Central memory CD4-positive, alpha-beta T cell (primary cell): ENCODE measurements at places on chromosomes 4 and X.

DNA sequence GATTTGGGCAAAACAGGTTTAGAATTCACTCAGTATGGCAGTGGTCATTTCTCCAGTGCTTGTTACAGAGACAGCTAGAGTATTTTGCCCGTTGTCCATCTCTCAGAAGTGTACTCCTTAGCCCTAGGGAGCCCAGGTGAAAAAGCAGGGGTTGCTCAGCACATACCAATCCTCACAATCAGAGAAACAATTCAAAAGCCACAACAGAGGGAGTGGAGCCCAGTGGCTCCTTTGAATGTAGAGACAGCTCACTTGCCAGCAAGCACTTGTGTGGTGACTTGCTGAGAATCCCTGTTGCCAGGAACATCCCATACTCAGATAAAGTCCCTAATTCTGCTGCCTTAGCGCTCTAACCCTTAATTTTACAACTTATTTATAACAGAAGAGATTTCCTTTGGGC lies 1488.3 kb downstream of the RPA4 start:
- no peak for DNase-seq

DNA sequence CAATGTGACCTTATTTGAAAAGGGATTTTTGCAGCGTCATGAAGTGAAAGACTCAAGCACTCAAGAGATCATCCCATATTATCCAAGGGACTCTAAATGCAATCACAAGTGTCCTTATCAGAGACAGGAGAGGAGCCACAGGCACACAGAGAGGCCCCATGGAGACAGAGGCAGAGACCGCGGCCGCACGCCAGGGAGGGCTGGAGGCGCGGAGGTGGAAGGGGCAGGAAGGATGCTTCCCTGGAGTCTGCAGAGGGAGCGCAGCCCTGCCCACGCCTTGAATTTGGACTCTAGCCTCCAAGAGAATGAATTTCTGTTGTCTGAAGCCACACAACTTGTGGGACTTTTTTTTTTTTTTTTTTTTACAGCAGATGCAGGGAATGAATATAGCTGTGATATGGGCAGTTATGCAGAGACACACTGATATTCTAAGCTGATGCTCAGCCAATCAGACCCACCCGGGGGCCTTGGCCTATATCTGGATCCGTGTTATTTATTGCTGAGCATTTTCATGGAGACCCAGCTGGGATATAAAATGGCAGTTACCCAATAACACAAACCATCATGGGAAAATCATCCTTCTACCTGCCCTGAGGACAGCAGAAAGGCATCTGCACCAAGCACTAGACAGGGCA lies 244.8 kb upstream of the PSAPL1 start:
- no peak for DNase-seq

GRCh38 chrX:136765821-136766356 lies 14.8 kb downstream of the ARHGEF6 start:
- DNase-seq = no peak

GRCh38 chrX:3697220-3697684 lies 16.2 kb downstream of the PRKX start:
- DNase-seq = no peak

DNA sequence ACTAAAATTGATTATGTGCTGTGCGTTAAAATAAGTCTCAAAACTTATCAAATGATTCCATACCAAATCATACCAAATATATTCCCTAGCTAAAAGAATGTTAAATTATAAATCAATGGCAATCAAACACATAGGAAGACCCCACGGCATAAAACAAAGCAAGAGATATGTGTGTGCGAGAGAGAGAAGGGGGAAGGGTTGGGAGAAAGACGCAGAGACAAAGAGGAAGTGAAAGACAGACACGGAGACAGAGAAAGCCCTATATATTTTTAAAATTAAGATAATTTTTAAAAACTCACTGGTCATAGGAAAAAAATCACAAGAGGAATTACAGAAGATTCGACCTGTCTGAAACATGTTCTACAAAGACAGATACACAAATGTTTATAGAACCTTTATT lies 371.4 kb downstream of the NLGN4X start:
- no peak for DNase-seq

DNA sequence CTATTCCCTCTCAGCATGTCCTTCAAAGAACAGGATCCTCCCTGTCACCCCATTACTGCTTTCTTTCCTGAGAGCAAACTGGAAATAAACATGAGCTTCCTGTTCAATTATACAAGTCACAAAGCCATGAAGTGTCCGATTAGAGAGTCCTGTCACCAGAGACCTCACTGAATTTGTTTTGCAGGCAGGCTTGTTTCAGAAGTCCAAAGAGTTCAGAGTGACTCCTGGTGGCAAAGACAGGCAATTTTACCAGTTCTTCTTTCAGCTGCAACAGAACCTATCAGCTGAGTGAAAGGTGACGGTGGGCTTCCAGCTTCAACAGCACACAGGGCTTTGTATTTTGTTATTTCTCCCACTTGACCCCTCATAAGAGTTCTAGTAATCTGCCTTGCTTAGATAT lies 6.4 kb downstream of the ELK1 start:
- no peak for DNase-seq

DNA sequence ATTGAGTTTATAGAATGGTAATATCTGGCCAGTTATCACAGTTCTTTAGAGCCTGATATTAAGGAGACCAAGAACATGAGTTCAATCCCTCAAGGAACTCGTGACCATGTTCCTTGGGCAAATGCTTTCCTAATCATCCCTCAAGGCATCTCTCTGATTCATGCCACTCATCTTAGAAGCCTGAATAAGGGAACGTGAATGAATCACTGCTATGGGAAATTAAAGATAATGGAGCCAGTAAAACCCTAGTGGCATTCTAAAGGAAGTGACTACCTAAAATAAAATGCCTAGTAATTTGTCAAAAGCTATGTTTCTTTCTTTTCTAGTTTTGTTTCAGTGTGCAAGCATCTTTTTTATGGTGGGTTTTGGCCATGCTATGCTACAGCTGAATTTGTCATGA lies 1161.3 kb downstream of the C4orf33 start:
- no peak for DNase-seq

GRCh38 chr4:123250843-123251242 lies 145.8 kb upstream of the SPRY1 start:
- DNase-seq = no peak
